ENCODE measurements at places on chromosomes 2 and 18.

- peak; percentile 35 for DNase-seq
Observed at GRCh38 chr2:237625777-237626176, 1.6 kb upstream of the LRRFIP1 start.

DNA sequence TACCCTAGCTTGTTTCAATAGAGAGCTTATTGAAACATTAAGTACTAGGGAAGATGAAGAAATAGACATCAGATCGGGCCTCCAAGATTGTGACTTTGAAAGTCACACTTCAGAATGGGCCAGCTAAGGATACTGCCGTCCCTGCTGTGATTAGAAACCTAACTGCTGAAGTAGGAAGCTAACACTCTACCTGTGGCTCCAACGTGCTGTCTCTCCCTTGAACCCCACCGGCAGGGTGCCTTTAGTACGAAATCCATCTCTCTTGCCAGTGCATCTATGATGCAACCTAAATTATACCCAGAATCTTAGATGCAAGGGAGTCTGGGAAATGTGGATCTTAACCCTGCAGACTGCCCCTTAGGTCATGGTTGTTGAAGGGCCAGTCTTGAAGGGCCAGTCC is 78.6 kb downstream of the OXER1 start:
- DNase-seq: no peak

- DNase-seq: no peak
Observed at GRCh38 chr2:228367356-228367755, 185.9 kb upstream of the SPHKAP start.

- DNase-seq: no peak
Observed at GRCh38 chr2:232502511-232502910, 14.9 kb upstream of the ECEL1 start.

Data from sciatic nerve (tissue), 2 donors.